Ascending aorta (tissue), 2 donors: ENCODE measurements at places on chromosomes 13 and 19.

GRCh38 chr19:39497996-39498797 lies 550 bp upstream of the DLL3 start:
- H3K4me3 ChIP-seq, result peak overlapping the region; percentile 3
- no peaks in the 10 kb centered on the region for H3K27me3 ChIP-seq
- DNase-seq, result no peak
- no peaks in the 10 kb centered on the region for H3K36me3 ChIP-seq
- no peak overlapping the region for H3K27ac ChIP-seq

DNA sequence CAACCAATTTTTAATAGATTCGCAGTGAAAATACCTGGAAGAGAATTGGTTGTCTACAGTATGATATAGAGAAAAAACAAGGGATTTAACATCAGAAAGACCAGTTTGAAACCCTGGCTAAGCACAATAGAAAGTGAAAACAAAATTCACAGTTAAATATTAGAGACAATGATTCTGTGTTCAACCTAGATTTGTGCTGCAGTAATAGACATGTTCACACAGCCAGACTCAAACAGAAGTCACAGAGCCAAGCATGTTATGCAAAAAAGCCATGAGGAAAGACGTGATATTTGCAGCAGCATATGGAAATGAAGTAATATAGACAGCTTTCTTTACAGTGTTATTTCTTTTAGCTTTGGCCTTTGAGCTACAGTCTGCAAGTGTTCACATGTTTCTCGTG lies 48.1 kb downstream of the SCEL start:
- DNase-seq, result no peak
- no peaks in the 10 kb centered on the region for H3K27me3 ChIP-seq
- no peak overlapping the region for H3K4me3 ChIP-seq
- no peaks in the 10 kb centered on the region for H3K36me3 ChIP-seq

DNA sequence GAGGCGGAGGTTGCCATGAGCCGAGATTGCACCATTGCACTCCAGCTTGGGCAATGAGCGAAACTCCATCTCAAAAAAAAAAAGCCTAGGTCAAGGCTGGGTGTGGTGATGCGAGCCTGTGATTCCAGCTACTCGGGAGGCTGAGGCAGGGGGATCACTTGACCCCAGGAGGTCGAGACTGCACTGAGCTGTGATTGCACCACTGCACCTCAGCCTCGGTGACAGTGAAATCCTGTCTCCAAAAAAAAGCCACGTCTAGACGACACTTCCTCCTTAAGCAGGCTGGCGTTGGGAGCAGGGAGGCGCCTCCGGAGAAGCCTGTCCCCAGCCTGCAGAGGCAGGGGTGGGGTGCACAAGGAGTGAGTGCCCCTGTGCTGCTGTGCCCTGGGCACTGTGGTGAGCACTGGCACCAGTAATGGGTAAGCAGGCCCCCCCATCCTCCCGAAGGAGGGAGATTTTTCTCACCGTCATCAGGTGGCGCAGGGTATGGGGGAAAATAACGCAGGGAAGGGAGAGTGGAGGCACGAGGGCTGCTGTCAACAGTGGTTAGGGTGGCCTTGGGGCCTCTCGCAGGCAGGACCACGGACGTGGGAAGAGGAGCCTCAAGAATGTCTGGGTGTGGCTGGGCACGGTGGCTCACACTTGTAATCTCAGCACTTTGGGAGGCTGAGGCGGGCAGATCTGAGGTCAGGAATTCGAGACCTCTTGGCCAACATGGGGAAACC lies 706 bp downstream of the P2RY11 start:
- H3K36me3 ChIP-seq, result peaks cover 68% of the 10 kb centered on the region
- no peaks in the 10 kb centered on the region for H3K4me1 ChIP-seq
- H3K4me3 ChIP-seq, result no peak overlapping the region
- H3K27ac ChIP-seq, result no peak overlapping the region
- no peak for DNase-seq

DNA sequence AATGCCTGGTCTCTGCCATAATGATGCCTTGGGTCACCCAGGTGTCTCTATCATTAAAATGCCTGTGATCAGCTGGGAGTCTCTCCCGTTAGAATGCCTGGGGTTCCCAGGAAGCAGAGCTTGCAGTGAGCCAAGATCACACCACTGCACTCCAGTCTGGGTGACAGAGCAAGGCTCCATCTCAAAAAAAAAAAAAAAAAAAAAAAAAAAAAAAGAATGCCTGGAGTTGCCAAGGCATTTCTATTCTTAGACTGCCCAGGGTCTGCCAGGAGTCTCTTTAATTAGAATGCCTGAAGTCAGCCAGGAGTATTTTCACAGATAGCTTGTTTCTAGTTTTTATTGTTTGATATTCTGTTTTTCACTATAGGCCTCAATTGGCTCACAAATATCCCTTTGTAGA lies 1552.5 kb downstream of the UQCRFS1 start:
- no peak for DNase-seq
- no peaks in the 10 kb centered on the region for H3K36me3 ChIP-seq
- no peaks in the 10 kb centered on the region for H3K4me1 ChIP-seq
- H3K27ac ChIP-seq, result no peak overlapping the region
- H3K27me3 ChIP-seq, result no peaks in the 10 kb centered on the region
- no peak overlapping the region for H3K4me3 ChIP-seq

DNA sequence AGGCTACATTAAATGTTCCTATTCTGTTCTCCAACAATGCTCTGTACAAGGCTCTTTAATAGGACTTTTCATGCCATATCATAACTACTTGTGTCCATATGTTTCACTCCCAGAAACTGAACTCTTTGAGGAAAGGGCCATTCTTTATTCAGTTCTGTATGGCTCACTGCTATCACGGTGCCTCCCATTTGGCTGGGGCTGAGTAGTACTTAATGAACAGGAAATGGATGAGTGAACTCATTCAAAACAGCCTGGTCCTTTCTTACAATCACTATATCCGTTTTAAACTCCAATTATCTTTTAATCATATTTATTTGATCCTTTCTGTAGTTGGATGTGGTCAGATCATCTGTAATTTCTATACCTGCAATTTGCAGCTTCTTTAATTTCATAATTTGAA lies 410.6 kb downstream of the TBC1D4 start:
- H3K27me3 ChIP-seq, result no peaks in the 10 kb centered on the region
- H3K4me3 ChIP-seq, result no peak overlapping the region
- no peaks in the 10 kb centered on the region for H3K36me3 ChIP-seq
- no peaks in the 10 kb centered on the region for H3K4me1 ChIP-seq

GRCh38 chr19:51016798-51017683 lies 2.5 kb downstream of the KLK10 start:
- no peak overlapping the region for H3K4me3 ChIP-seq
- peak; percentile 67 for DNase-seq
- H3K36me3 ChIP-seq, result no peaks in the 10 kb centered on the region
- H3K4me1 ChIP-seq, result no peaks in the 10 kb centered on the region
- H3K27me3 ChIP-seq, result no peaks in the 10 kb centered on the region
- no peak overlapping the region for H3K27ac ChIP-seq

GRCh38 chr13:95267662-95268342 lies 33.4 kb downstream of the ABCC4 start:
- no peaks in the 10 kb centered on the region for H3K4me1 ChIP-seq
- H3K36me3 ChIP-seq, result no peaks in the 10 kb centered on the region
- no peak for DNase-seq
- no peak overlapping the region for H3K27ac ChIP-seq
- no peaks in the 10 kb centered on the region for H3K27me3 ChIP-seq

DNA sequence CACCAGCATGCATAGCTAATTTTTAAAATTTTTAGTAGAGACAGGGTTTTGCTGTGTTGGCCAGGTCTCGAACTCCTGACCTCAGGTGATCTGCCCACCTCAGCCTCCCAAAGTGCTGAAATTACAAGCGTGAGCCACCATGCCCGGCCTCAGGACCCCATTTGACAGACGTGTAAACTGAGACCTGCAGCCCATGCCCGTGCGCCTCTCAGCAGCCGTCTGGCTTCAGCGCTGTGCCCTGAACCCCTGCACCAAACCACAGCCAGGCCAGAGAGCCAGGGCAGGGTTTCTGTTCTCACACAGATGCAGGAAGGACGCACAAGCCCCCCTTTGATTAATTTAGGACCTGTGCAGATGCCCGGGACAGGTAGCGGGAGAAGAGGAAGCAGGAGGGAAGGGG lies 7.3 kb upstream of the FFAR1 start:
- H3K27ac ChIP-seq, result no peak overlapping the region
- DNase-seq, result no peak
- no peaks in the 10 kb centered on the region for H3K27me3 ChIP-seq
- H3K4me1 ChIP-seq, result no peaks in the 10 kb centered on the region

- H3K4me3 ChIP-seq, result no peak overlapping the region
- H3K36me3 ChIP-seq, result no peaks in the 10 kb centered on the region
- no peak for DNase-seq
- no peaks in the 10 kb centered on the region for H3K27me3 ChIP-seq
These were observed 177.2 kb downstream of the STK24 start for GRCh38 chr13:98399756-98400155.

- H3K36me3 ChIP-seq, result no peaks in the 10 kb centered on the region
- H3K4me1 ChIP-seq, result no peaks in the 10 kb centered on the region
- no peak overlapping the region for H3K27ac ChIP-seq
- H3K4me3 ChIP-seq, result no peak overlapping the region
These were observed 131.6 kb downstream of the SOX1 start for GRCh38 chr13:112198396-112199010.

DNA sequence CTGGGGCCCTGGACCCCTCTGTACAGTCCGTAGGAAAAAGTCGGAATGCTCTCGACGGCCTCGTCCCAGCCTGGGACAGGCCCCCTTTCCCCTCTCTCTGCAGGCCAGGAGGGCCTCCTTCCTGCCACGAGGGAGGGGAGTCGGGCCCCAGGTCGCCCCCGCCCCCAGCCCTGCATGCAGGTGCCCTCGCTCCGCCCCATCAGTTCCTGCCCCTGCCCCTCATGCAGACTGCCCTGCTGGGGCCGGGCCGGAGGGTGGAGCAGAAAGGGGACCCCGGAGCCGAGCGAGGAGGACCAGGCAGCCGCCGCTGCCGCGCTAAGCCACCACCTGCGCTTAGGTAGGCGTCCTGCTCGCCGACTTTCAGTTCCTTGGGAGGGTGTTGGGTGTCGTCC lies 7.3 kb downstream of the LYL1 start:
- H3K4me1 ChIP-seq, result peaks cover 47% of the 10 kb centered on the region
- H3K36me3 ChIP-seq, result peaks cover 16% of the 10 kb centered on the region
- no peaks in the 10 kb centered on the region for H3K27me3 ChIP-seq
- H3K4me3 ChIP-seq, result no peak overlapping the region
- DNase-seq, result no peak
- H3K27ac ChIP-seq, result peak overlapping the region; percentile 58

DNA sequence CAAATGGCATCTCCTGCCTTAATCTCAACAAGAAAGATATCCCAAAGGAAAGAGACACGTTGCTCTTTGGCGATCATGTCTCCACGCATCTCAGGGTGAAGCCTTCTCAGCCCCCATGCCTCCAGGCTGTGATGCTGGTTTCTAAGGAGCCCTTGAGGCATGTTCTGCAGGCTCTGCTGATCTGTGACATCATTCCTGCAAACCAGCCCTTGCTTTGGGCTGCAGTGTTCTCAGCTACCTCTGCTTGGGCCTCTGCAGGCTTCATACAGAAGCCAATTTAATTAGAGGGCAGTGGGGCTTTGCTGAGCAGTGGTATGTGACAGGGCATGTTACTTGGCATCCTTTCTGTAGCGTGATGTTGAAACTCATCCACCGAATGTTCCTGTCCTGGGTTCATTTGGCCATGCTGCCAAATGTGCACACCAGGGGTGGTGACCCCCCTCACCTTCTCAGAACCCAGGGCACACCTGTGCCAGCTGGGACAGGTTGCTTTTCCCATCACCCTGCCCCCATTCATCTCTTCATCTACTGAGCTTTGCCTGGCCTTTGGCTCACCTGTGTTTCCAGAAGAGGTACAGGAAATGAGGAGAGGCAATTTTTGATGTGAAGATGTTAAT lies 230.9 kb downstream of the TEX29 start:
- H3K4me3 ChIP-seq, result no peak overlapping the region
- H3K36me3 ChIP-seq, result no peaks in the 10 kb centered on the region
- no peaks in the 10 kb centered on the region for H3K27me3 ChIP-seq
- no peaks in the 10 kb centered on the region for H3K4me1 ChIP-seq

GRCh38 chr13:77047649-77048343 lies 20.8 kb upstream of the FBXL3 start:
- peaks cover 25% of the 10 kb centered on the region for H3K36me3 ChIP-seq
- H3K27me3 ChIP-seq, result no peaks in the 10 kb centered on the region
- no peak overlapping the region for H3K4me3 ChIP-seq
- no peaks in the 10 kb centered on the region for H3K4me1 ChIP-seq

DNA sequence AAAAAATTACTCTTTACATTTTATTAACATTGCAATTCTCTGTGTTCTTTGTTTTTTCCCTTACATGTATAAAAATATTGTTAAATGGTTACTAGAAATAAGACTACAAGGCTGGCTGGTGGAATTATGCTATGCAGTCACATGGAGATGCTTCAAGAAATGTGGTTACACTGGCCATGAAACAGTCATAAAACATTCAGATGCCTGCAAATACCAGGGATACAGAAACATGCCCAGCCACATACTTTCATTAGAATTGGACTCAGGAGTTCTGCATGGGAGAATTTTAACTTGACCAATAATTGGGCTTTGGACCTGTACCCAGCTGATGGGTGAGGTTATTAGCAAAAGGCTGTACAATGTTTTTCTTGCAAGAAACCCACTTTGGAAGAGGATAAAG lies 1407.7 kb upstream of the SLC10A2 start:
- no peak overlapping the region for H3K27ac ChIP-seq
- H3K27me3 ChIP-seq, result no peaks in the 10 kb centered on the region
- no peaks in the 10 kb centered on the region for H3K4me1 ChIP-seq
- no peak for DNase-seq
- H3K36me3 ChIP-seq, result no peaks in the 10 kb centered on the region

GRCh38 chr13:112877976-112878955 lies 90.7 kb upstream of the MCF2L start:
- peaks cover 5% of the 10 kb centered on the region for H3K36me3 ChIP-seq
- no peak for DNase-seq
- no peak overlapping the region for H3K27ac ChIP-seq
- H3K4me1 ChIP-seq, result peaks cover 3% of the 10 kb centered on the region
- H3K4me3 ChIP-seq, result no peak overlapping the region

DNA sequence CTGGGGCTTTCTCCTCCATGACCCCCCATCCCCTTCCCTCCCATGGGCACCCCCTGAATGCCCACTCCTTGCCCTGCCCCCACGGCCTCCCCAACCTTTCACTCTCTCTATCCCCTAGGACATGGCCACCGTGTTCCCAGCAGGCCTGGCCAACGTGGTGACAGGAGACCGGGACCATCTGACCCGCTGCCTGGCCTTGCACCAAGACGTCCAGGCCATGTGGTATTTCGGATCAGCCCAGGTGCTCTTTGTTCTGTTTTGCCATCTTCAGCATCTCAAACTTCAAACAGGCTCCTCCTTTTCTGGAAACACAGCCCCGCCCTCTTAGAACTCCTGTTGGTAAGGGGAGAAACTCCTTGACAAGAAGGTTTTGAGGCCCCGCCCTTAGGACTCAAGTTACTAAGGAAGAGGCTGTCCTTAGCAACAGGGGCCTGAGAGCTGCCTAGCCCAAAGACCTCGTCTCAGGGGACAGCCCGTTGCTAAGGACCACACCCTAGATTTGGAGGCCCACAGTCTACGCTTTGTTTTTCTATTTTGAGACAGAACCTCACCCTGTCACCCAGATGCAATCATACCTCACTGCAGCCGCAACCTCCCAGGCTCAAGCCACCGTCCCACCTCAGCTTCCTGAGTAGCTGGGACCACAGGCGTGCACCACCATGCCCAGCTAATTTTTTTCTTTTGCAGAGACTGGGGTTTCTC lies 5.1 kb upstream of the FLT3LG start:
- no peak overlapping the region for H3K27ac ChIP-seq
- no peaks in the 10 kb centered on the region for H3K27me3 ChIP-seq
- no peaks in the 10 kb centered on the region for H3K4me1 ChIP-seq

- H3K27ac ChIP-seq, result no peak overlapping the region
- DNase-seq, result no peak
- no peaks in the 10 kb centered on the region for H3K36me3 ChIP-seq
These were observed 616.6 kb downstream of the FGF9 start for GRCh38 chr13:22287343-22287920.
